CD8-positive, alpha-beta memory T cell (primary cell): ENCODE measurements at places on chromosomes 3 and 15.

DNA sequence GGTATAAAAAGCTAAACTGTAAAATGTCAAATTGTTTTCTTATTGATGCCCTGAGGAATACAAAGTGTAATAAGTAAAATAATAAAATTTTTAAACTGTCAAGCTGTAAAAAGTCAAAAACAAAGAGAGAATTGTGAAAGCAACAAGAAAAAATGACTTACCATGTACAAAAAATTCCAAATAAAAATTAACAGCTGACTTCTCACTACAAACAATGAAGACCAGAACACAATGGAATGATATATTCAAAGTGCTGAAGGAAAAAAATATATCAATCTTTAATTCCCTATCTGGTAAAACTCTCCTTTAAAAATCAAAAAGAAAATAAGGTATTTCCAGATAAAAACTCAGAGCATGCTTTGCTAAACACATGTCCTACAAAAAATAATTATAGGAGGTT lies 883.5 kb downstream of the IGSF11 start:
- DNase-seq, result no peak

DNA sequence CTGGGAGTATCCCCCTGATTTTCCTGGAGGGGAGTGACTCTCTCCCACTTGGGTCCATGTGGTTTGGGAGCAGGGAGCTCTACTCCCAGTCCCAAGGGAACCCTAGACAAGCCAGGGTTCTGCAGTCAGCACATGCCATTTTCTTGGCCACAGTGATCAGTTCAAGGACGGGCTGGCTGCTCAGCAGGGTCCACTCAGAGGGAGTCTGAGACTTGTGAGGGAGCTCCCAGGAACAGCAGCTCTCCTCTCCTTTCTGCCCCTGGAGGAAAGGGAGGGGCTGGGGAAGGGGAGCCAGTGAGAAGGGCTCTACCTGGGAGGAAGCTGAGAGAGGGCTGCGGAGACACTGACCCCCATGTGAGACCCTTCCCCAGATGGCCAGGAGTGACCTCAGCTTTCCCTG lies 29.1 kb upstream of the LMCD1 start:
- no peak for DNase-seq

GRCh38 chr3:61452535-61453090 lies 108.8 kb upstream of the PTPRG start:
- no peak for DNase-seq

DNA sequence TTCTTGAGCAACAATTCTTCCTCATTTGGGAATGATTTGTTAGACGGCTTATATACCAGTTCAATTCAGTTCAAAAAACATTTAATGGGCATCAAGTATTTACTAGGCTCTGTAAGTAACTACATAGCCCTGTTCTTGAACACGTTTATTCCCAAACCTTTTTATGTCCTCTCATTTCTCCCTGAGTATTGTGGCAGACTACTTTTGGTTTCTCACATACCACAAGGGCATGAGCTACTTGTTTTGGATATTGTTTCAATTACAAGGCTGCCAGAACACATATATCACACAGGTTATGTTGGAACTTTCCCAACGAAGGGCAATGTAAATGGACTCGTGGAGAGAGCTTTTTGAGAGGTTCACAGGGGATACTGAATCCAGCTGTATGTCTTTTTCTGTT lies 363.8 kb upstream of the NAALADL2 start:
- no peak for DNase-seq

DNA sequence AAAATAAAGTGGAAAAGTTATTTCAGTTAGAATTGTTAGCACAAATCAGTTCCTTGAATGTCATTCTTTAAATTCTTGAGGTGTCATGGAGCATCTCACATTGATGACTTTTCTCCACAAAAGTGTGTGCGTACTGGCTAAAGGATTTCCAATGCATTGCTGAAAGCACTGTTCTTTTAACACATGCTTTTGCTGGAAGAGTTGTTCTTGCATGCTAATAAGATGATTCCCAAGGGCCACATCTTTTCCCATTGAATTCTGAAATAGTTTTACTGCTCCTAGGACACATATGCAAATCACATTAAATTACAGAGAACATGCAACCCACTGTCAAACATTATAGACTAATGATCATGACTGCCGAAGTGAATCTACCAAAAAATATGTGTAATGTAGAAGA lies 516.3 kb upstream of the CADM2 start:
- no peak for DNase-seq

- DNase-seq, result no peak
Observed at GRCh38 chr3:154955907-154956533, 124.1 kb upstream of the MME start.

GRCh38 chr3:106963442-106963841 lies 413.8 kb upstream of the CCDC54 start:
- DNase-seq, result no peak

DNA sequence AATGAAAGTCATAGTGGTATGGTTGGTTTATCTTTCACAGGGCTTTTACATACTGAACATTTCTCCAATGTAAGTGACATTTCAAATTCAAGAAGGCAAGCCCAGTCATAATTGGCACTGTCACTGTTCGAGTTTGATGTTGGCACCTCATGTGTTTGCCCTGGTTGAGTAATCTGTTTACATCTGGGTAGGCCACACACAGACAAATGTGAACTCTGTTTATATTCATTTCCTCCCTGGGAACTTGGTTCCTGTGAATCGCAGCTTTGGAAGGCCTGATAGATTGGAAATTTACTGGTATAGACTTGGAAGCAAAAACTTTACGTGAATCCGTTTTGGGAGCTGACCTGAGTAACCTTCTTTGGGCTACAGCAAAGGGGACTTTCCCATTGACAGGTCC lies 395.2 kb upstream of the AZI2 start:
- no peak for DNase-seq

GRCh38 chr3:50100956-50101845 lies 12.5 kb downstream of the RBM5 start:
- DNase-seq, result no peak

- no peak for DNase-seq
Observed at GRCh38 chr15:57727031-57727430, 20.5 kb downstream of the POLR2M start.

- no peak for DNase-seq
Observed at GRCh38 chr3:70094197-70094596, 94.7 kb downstream of the SAMMSON start.

- DNase-seq, result no peak
Observed at GRCh38 chr3:13501958-13502790, 22.1 kb downstream of the HDAC11 start.

DNA sequence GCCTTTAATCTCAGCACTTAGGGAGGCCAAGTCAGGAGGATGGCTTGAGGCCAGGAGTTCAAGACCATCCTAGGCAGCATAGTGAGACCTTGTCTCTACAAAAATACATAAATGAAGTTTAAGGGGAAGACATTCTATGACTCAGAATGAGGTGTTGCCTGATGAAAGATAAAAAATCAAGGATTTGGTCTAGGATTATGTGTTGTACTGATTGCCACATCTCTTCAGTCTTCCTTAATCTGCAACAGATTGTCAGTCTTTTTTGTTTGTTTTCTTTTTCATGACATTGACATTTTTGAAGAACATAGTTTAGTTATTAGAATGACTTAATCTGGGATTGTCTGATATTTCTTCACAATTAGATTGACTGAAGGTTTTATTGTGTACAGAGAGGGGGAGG lies 26.3 kb upstream of the DPPA4 start:
- no peak for DNase-seq

DNA sequence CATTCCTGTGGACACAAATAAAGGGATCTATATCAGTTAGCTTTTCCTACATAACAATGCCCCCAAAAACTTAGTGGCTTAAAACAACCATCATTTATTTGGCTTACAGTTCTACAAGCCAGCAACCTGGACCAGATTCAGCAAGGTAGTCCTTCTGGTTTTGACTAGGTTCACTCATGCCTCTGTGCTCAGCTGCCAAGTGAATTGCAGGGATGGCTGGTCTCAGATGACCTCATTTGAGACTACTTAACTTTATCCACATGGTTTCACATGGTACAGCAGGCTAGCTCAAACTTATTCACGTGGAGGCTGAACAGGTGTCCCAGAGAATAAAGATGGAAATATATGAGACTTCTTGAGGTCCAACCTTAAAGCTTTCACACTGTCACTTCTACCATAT lies 119.3 kb upstream of the BFSP2 start:
- DNase-seq, result no peak

- no peak for DNase-seq
Observed at GRCh38 chr15:41928637-41929620, 35.1 kb upstream of the SPTBN5 start.
